ENCODE measurements at places on chromosomes 6 and 20.
A peak's percentile ranks its signal among the peaks of the same experiment; 100 is the strongest.

DNA sequence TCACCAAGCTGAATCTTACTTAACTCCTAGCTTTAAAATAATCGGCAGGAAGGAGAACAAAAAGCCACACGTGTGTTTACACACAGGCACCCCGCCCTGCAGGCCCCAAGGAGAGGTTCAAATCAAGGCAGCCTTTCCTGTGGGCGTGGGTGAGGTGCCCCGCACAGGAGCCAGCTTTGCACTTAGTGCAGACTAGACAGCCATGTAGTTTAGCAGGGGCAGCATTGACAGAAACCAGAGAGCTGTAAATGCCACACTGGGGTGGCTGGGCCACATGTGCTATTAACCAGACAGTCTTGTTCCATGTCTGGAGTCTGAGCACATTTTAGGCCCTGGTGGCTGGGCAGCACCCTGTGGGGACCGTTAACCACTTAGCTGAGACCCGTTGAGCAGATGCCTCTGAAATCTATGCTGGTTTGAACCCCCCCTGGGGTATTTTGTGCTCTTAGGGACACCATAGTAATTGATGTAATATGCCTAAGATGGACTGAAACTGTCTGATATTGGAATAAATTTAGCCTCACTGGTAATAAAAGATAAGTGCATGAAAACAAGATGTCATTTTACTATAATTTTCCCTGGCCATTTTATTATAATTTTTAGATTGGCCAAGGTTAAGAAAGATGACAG lies 106.4 kb upstream of the KCNG1 start:
- no peak overlapping the region for H3K4me3 ChIP-seq
- no peak overlapping the region for H3K27ac ChIP-seq
- no peaks in the 10 kb centered on the region for H3K27me3 ChIP-seq
- DNase-seq: no peak

GRCh38 chr20:59192533-59192896 lies 28.9 kb downstream of the ZNF831 start:
- no peaks in the 10 kb centered on the region for H3K36me3 ChIP-seq
- no peaks in the 10 kb centered on the region for H3K27me3 ChIP-seq
- no peaks in the 10 kb centered on the region for H3K4me1 ChIP-seq
- H3K27ac ChIP-seq: no peak overlapping the region
- H3K4me3 ChIP-seq: no peak overlapping the region
- DNase-seq: no peak

DNA sequence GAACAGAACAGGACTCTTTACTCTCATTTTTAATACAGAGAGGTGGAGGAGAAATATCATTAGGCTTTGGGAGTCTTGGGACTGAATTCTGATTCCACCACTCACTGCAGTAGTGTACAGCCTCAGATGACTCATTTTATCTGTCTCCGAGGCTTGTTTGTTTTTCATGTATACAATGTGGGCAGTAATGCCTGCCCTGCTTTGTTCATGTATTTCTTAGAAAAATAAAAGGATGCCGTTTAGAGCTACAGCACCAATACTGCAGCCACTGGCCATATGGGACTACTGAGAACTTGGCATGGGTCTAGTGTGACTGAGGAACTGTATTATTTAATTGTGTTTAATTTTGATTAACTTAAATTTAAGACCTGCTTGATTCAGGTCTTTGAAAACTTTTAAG lies 41.2 kb upstream of the JAG1 start:
- no peak overlapping the region for H3K4me3 ChIP-seq
- no peaks in the 10 kb centered on the region for H3K27me3 ChIP-seq
- H3K27ac ChIP-seq: no peak overlapping the region
- peaks cover 7% of the 10 kb centered on the region for H3K4me1 ChIP-seq
- H3K36me3 ChIP-seq: no peaks in the 10 kb centered on the region

DNA sequence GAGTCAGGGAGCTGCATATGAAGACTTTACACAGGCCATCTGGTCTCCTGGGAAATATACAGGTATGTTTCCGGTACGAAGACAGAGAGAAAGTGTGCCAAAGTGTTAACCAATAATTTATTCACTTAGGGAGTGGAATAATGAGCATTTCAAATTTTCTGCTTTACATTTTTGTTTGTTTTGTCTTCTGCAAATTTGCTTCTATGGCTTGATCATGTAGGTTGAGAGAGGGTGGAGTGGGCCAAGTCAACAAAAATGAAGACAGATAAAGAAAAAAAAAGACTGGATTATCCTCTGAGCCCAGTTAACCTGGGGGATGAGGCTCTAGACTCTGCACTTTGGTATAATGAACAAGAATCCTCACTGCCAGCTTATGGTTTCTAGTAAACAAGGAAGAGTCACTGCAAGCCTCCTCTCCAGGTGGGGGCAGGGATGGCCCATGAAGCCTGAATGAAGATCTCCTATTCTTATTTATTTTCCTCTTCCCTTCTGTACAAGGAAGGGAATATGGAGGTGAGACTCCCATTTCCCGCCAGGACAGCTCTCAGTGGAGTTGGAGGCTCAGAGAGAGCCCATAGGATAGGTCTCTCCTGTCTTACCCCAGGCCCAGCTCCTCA lies 37.7 kb downstream of the KCNK17 start:
- no peaks in the 10 kb centered on the region for H3K4me1 ChIP-seq
- no peak for DNase-seq
- no peaks in the 10 kb centered on the region for H3K36me3 ChIP-seq
- H3K27me3 ChIP-seq: peaks cover 10% of the 10 kb centered on the region
- H3K27ac ChIP-seq: no peak overlapping the region
- no peak overlapping the region for H3K4me3 ChIP-seq

DNA sequence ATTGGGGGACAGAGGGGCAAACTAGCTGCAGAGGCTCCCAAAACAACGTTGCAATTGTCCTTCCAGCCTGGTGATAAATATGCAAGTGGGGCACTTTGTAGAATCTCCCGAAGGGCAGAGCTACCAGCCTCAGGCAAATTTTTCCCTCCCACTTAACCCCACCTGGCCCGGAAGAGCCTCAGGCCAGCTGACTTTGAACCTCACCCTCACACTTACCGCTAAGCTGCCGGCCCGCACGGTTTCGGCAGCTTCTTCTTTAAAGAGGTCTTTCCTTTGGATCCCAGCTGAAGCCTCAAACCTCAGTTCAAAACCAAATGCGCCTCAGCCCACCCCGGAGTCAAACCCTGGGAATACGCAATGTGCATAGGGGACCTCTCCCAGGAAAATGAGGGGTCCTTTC lies 2.5 kb downstream of the OVOL2 start:
- H3K27me3 ChIP-seq: peaks cover 68% of the 10 kb centered on the region
- H3K27ac ChIP-seq: no peak overlapping the region
- H3K4me3 ChIP-seq: no peak overlapping the region
- no peaks in the 10 kb centered on the region for H3K36me3 ChIP-seq
- peak; percentile 67 for DNase-seq

GRCh38 chr20:54083459-54083858 lies 13.1 kb upstream of the BCAS1 start:
- no peak overlapping the region for H3K27ac ChIP-seq
- no peaks in the 10 kb centered on the region for H3K4me1 ChIP-seq
- no peak overlapping the region for H3K4me3 ChIP-seq
- no peak for DNase-seq
- no peaks in the 10 kb centered on the region for H3K36me3 ChIP-seq

GRCh38 chr6:154995254-154996015 lies at the start of gene TIAM2:
Gene TIAM2 (plus strand): TSS chr6:154995315. CDS start chr6:155129224, 133,909 bp downstream.
- no peaks in the 10 kb centered on the region for H3K36me3 ChIP-seq
- H3K4me1 ChIP-seq: peaks cover 7% of the 10 kb centered on the region
- peak within 1 kb of the TSS; percentile 83 for H3K4me3 ChIP-seq
- peak; percentile 91 for DNase-seq

- H3K27ac ChIP-seq: no peak overlapping the region
- no peaks in the 10 kb centered on the region for H3K36me3 ChIP-seq
- no peaks in the 10 kb centered on the region for H3K27me3 ChIP-seq
- no peak overlapping the region for H3K4me3 ChIP-seq
- DNase-seq: peak; percentile 83
Observed at GRCh38 chr6:133512410-133513016, 271.4 kb downstream of the EYA4 start.

DNA sequence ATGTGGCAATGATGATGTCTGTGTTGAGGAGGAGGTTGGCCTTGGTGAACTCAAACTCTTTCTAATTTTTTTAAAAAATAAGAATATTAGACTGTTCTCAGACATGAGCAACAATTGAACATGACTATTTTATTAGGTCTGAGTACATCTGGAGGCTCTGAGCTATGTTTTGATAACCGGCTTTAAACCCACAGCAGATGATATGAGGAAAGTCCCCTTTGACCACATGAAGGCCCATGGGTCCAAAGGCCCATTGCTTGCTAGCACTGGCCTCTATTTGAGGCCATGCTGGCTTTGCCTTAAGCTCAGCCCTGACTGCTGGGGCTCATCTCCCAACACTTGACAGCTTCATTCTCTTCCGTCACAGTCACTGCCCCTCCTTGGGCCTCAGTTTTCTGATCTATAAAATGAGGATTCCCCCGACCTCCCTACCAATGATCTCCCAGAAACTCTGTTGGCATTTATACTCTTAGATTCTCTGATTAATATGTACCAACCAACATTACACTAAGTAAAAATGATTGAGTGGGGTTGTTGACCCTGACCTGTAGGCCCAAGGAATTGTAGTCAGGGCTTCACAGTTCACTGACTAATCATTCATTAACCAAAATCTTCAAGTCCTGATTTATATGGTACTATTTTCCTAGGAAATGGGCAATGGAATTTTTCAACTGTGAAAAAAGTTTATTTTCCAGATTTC lies 23.9 kb upstream of the TINAG start:
- no peaks in the 10 kb centered on the region for H3K27me3 ChIP-seq
- no peak overlapping the region for H3K4me3 ChIP-seq
- H3K27ac ChIP-seq: no peak overlapping the region
- no peak for DNase-seq
- no peaks in the 10 kb centered on the region for H3K4me1 ChIP-seq
- no peaks in the 10 kb centered on the region for H3K36me3 ChIP-seq

DNA sequence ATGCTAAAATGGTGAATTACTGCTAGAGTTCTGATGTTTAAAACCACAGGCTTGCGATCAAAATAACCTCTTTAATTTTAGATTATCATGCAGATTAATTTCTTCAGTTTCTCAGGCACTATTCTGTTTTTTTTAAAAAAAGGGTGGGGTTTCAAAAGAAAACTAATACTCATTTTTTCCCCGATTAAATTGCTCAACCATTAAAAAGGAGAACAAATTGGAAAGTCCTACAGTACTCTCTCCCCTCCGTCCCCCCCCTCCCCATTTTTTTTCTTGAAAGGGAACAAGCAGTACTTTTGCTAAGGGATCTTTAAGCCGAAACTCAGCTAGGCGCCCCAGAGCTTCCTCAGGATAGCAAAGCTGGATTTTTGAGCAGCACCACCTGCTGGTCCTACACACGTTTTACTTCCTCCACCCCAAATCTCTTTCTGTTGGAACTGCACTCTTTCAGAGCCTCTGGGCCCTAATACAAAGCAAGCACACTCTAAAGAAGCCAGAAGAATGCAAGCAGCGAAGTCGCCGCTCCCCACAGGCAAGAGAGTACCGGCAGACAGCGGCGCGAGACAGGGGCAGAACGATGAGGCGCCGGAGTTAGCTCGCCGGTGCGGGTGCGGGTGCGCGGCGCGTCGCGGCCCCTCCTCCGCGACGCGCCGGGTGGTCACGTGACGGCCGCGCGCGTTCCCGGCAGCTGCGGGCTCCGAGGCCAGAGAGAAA lies at the start of gene RNF146:
TSS of gene RNF146 (plus strand) at position 687 of the 714 bp plus-strand sequence. CDS start 13,475 bp downstream, outside the sequence.
- H3K4me3 ChIP-seq: peak within 1 kb of the TSS; percentile 100
- DNase-seq: no peak
- H3K27me3 ChIP-seq: no peaks in the 10 kb centered on the region
- H3K36me3 ChIP-seq: no peaks in the 10 kb centered on the region
- no peaks in the 10 kb centered on the region for H3K4me1 ChIP-seq
- peak within 1 kb of the TSS; percentile 98 for H3K27ac ChIP-seq

DNA sequence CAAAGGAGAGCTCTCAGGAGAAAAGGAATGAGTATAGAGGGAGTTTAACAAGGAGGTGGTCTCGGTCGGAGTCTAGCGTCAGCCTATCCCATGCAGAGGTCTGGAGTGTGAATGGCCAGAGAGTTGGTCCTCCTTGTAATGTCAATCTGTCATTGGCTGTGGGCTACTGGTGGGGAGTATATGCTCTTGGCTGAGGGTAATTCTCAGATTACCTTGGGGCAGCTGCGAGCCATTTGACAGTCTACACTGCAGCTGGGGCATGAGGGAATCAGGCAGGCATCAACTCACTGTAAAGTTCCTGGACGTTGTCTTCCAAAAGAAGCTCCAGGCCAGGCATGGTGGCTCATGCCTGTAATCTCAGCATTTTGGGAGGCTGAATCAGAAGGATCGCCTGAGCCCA lies 48.1 kb downstream of the EBF4 start:
- no peaks in the 10 kb centered on the region for H3K36me3 ChIP-seq
- no peak for DNase-seq
- H3K27me3 ChIP-seq: peaks cover 48% of the 10 kb centered on the region
- H3K4me3 ChIP-seq: no peak overlapping the region

GRCh38 chr6:223763-224162 lies 68.5 kb upstream of the DUSP22 start:
- no peaks in the 10 kb centered on the region for H3K27me3 ChIP-seq
- peak; percentile 21 for DNase-seq
- H3K27ac ChIP-seq: no peak overlapping the region
- H3K36me3 ChIP-seq: no peaks in the 10 kb centered on the region

Measured in endodermal cell (in vitro differentiated cells).